ENCODE measurements at places on chromosomes 1 and 21.
A peak's percentile ranks its signal among the peaks of the same experiment; 100 is the strongest.

DNA sequence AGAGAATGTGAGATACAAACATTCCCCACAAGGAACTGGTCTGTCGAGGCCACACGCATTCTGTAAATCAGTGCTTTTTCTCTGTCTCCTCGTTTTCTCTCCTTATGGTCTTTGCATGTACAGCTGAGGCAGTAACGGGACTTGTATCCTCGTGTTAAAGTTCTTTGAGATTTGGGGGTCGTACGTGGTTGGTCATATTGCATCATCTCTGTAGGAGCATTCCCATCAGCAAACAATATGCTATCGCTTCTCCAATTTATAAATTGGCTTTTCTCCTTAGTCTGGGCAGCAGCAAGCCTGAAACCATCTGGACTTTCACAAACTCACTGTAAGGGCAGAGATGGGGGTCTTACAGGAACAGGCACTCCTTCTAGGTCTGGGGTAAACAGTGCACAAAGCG is 13.0 kb upstream of the TRIM17 start:
- no peak for DNase-seq

- DNase-seq: no peak
These were observed 73.9 kb downstream of the HLX start for GRCh38 chr1:220952961-220953643.

DNA sequence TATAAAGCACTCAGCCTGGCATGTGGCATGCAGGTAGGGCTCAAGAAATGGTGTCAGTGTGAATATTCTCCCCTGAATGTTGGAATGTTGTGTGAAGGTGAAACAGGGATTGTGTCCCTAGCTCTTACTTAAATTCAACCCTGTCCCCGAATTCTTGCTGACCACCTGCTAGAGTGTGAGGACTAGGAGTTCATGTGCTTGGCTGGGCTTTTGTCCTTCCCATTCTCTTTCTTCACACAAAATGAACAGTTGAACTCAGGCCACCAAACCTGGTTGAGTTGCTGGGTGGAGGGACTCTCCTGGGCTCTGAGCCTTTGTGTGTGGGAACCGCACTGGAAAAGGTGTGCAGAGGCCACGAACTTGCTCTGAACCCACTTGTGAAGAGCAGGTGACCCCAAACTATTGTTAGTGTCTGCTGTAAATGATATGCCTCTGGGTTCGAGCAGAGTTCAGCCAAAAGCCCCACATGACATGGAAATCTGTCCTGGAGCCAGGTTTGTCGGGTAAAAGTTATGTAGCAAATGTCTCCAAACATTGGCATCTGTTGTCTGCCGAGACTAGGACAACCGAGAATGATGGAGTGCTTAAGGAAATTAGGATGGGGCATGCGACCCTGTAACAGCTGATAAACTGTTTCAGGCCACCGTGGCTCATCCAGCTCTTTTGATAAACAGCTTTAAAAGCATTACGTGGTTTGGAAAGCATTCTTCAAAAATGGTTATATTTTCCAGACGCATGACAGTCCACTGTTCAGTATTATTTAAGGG is 144.2 kb downstream of the DHRS3 start:
- no peak for DNase-seq

- peak; percentile 65 for DNase-seq
These were observed at the start of gene DIPK1A for GRCh38 chr1:92961131-92961895. Gene DIPK1A, minus strand, starts transcription at chr1:92961462. Its CDS starts 33 bp downstream, at chr1:92961429.

- no peak for DNase-seq
These were observed 614.3 kb downstream of the NCAM2 start for GRCh38 chr21:21612466-21612865.

DNA sequence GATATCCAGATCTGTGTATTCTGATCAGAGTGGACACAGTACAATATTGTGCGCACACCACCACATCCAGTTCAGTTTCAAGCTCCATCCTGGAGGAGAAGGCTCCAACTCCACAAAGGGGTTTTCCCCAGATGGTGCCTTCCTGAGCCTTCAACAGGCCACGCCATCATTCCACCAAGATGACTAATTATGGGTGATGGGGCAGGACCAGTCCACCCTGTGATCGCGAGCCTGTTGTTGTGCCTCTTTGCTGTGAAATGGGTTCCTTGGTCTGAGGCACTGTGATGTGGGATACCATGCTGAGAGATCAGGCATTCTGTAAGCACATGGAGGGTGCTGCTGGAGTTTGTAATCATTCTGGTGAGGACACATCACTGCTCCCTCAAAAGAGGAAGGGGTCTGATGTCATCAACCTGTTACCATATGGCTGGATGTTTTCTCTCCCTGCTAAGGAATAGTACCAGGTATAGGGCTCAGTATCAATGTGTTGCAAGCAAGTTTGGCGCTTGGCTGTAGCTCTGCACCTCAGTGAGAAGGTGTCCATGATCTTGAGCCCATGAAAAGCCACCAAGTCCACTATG is 6.7 kb upstream of the SH2D2A start:
- DNase-seq: no peak

DNA sequence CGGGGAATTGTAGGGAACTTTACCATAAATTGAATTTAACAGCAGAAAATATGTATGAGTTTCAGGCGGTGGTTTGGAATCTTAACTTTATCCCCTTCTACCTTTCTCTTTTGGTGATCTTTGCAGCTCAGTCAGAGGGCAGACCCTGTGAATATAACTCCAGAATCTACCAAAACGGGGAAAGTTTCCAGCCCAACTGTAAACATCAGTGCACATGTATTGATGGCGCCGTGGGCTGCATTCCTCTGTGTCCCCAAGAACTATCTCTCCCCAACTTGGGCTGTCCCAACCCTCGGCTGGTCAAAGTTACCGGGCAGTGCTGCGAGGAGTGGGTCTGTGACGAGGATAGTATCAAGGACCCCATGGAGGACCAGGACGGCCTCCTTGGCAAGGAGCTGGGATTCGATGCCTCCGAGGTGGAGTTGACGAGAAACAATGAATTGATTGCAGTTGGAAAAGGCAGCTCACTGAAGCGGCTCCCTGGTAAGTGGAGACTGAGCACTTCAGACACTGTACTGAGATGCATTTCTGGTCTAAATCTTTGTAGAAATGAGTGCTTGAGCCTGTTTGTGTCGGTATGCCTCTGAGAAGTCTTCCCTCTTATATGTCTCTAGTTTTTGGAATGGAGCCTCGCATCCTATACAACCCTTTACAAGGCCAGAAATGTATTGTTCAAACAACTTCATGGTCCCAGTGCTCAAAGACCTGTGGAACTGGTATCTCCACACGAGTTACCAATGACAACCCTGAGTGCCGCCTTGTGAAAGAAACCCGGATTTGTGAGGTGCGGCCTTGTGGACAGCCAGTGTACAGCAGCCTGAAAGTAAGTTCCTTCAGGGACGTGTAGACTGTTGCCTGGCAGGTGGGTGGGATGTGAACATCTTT is 1.5 kb downstream of the CCN1 start:
- DNase-seq: no peak

DNA sequence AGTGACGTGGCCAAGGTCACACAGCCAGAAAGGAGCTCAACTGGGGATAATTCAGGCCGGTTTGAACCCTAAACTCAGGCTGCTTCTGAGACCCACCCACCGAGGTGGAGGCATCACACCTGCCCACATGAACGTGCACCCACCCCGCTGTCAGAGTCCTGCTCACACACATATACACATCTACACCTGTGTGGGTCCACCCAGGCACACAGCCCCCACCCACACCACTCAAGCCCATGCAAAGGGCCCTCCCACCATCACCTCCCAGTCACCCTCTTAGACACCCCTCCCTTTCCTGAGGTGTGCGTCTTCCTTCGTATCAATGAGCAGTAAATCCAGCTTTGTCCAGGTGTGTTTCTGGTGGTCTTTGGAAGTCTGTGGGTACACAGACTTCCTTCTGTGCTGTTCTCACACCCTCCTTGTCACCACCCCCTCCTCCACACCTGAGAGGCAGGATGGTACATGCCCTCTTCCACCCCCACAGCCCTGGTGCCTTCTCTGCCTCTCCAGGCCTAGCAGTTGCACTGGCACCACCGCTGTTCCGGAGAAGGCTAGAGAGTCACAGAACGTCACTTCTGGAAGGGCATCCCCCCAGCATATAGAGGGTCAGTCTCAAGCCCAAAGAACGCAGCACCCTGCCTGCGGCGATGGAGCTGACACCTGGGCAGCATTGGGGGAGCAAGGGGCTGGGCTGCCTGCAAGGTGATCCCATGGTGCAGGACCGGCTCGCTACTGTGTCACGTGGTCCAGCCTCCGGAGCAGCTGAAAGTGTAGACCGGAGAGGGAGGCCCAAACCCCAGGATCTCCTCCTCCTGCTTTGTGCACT is 18.9 kb upstream of the FAM131C start:
- DNase-seq: no peak

DNA sequence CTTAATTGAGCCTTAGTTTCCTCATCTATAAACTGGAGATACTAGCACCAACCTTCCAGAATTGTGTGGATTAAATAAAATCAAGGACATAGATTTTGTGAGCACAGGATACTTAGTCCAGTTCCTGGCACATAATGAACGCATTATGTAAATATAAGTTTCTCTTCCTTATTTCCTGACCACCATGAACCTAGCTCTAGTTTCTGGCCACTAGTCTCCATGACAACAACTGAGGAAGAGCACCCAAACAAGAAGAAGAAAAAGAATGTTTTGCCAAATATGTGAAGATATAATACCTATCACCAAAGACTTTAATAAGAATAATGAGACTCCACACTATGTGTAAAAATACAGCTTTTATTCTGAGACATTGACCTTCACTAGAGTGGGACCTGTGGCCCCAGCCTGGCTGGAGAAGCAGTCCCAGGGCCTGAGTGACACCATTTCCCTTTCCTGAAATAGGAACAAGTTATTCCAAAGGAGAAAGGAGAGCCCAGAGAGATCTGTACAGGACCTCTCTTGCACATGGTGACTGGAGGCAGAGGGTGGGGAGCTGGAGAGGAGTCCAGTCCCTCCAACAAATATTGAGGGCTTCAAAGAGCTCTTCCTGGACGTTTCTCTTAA is 940 bp upstream of the USF1 start:
- no peak for DNase-seq

DNA sequence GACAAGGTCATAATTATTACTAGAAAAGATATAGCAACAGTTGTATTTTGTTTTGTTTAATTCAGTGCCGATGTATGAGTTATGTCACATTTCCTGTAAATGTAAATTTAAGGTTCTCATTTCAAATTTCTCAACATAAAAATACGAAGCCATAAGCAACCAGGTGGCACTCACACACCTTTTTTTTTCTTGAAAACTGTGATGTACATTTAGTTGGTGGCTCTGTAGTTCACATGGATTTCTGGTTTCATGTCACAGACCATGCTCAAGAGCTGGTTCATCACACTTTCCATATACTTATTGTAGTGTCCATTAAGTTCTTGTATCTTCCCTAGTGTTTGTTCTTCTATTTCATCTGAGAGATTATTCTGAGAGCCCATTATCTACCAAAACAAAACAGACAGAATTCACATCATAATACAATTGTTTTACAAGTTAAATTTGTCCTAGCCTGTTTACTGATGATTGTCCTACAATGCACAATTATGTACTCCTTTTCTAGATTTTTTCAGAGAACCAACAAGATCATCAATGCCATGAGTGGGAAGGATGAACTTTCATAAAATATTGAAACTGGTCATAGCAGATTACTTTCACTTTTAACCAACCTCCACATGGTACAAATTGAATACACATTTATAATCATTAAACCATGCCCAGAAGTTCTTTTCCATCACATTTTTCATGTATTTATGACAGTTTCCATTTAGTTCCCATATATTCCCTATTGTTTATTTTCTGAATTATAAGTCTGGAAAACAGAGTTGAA is 17.1 kb downstream of the ATP6V1G3 start:
- DNase-seq: no peak

DNA sequence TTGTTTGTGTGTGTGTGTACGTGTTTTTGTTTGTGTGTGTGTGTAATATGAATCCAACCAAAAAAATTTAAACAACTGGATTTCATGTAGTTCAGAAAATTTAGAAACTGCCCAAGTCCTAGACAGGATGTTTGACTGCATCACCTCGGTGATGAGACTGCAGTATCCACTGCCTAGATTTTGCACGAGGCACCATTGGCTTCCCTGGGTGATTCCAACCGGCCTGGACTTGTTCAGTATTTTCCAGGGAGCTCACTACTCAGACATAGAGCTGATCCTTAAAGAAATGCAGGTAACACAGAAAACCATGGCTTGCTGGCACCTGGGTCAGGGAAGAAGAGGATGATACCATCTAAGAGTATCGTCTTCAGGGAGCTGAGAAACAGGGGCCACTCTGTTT is 18.2 kb upstream of the KCNK2 start:
- no peak for DNase-seq

DNA sequence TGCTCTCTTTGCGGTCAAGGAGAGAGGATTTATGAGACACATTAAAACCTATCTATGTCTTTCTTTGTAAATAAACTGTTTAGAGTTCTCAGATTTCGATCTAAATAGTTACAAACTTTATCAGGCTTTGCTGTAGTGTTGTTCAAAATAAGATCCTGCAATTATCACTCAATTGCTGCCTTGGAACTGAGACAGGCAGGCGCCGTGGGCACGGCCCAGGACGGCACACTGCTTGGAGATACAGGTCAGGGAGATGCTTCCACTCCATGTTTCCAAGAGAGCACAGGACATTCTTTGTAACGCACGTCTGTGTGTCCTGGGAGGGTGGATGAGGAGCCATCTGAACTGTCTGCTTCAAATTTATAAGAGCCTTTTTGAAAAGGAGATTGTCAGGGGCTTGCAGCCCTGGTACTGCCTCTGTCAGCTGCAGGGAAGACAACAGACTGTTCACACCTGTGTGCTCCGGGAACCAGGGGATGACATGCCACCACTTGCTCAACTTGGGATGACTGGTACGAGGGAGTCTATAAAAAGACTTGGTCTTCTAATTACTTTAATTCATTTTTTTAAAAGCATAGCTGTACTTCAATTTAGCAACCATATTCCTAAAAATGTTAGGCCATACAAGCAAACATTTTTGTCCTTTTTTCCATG is 472.9 kb upstream of the RUNX1 start:
- DNase-seq: no peak

DNA sequence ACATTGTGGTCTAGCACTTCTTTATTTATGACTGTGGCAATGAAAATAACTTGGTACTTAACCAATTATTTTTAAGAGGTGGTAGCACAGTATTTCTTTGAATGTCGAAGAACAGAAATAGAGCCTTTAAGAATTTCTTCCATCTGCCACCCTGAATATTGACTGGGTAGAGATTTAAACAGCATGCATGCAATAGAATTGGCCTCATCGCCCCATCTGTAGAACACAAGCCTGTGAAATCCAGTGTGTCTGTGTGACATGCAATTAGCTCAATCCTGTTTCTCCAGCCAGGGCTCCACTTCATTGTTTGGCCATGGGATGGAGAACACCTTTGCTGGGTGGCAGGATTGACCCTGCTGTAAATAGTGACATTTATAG is 17.1 kb upstream of the KLHDC8A start:
- no peak for DNase-seq

- no peak for DNase-seq
These were observed 264.5 kb downstream of the TTLL7 start for GRCh38 chr1:83734420-83734819.

DNA sequence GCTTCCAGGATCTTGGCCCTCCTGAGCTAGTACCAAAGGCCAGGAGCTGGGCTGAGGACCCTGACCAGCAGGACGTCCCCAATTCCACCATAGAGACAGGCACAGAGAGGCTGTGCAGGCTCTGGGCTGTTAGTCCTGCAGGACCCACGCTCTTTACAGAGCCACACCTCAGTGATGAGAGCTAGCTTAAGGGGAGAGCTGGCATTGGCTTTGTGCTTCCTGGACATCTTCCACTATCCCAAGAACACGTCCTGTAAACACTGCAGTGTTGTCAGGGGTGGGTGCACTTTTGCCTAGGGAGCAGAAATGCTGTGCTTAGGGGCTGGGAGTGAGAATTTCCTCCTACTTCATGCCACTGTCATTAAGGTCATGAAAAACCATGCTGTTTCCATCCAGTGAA is 91.7 kb upstream of the EDN2 start:
- no peak for DNase-seq

Data from stimulated activated CD8-positive, alpha-beta memory T cell treated with anti-CD3 and anti-CD28 coated beads, Interleukin-15, amount 100 ng/mL, for 48 hours (primary cell).